ENCODE measurements at places on chromosomes 5 and 9.

DNA sequence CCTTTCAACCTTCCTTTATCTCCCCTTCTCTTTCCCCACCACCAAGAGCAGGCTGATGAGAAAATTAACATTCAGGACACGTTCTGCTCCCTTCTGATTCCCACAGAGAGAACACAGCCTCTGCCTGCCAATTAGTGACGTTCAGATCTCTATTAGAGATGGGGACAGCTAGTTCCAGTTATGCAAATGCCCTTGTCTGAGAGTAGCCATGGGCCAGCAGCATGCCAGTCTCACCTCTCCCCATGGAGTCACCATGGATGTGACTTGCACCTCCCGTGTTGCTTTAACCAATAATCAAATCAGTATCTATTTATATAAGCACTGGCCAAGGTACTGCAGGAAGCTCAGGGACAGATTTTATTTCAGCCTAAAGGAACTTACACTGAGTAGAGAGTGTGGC is 61.3 kb downstream of the KCNIP1 start:
- no peak for DNase-seq

DNA sequence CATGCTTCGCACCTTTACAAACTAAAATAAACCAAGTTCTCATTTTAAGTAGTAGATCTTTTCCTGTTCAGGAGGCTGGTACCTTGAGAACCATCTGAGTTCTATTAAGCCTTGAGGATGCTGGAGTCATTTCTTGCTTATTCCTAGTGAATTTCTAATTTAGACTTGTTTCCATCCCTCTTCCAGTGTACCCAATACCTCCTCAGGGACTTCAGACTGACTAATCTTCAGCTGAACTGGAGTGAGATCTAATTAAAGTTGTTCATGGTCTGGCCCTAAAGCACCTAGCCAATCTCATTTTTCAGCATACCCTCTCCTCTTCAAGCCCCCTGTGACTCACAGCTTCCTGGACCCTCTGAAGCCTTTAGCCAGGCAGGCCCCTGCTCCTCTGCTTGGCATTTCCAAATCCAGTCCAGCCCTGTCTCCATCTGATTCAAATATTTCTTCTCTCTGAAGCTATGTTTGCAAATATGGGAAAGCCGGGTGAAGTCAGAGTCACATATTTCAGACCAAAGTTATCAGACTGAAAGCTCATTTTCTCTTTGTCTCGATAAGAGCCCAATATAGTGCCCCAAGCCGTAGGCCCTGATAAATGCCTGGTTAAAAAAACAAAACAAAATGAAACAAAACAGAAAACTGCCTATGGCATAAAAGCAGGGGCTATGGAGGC is 19.4 kb upstream of the TNFSF15 start:
- no peak for DNase-seq

DNA sequence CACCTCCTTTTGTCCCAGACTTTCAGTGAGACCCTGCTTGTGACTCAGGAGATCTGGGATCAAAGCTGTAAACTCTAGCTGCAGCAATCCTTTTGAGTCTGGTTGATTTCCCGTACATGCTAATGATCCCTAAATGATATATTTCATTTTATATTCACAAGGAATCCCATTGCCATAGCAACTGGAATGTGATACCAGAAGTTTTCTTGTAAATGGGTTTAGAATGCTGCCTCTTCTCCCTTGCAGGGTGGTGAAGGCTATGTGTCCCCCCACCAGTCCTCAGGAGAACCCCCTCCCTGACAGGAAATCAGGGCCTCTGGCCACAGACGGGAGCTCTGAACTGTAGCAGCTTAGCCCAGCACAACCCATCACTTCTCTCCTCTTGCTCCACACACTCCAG is 215.0 kb downstream of the FSTL4 start:
- no peak for DNase-seq

GRCh38 chr5:34895641-34896419 is 19.5 kb downstream of the RAD1 start:
- DNase-seq: no peak

- no peak for DNase-seq
Observed at GRCh38 chr9:35690294-35690613, 529 bp upstream of the TPM2 start.

GRCh38 chr9:81885602-81886001 is 42.6 kb upstream of the SPATA31D4 start:
- DNase-seq: no peak

DNA sequence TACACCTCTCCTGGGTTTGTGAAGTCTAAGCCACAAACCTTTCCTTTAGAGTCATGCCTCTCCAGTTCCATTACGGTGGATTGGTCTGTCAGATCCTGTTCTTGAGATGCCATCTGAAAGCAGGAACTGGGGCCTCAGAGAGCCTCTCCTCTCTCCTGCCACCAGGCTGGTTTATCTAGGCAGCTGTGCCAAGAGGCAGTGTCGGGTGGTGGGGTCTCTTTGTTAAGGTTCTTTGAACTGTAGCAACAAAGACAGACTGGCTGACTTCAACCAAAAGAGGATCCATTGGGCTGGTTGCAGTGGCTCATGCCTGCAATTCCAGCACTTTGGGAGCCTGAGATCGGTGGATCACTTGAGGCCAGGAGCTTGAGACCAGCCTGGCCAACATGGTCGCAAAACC is 66.0 kb upstream of the ANGPTL2 start:
- DNase-seq: no peak

GRCh38 chr9:129987941-129988340 is 55.0 kb downstream of the FNBP1 start:
- no peak for DNase-seq

- DNase-seq: no peak
Observed at GRCh38 chr5:149957855-149958254, 2.7 kb upstream of the SLC26A2 start.

- DNase-seq: no peak
Observed at GRCh38 chr9:109289931-109290330, 30.9 kb downstream of the EPB41L4B start.

DNA sequence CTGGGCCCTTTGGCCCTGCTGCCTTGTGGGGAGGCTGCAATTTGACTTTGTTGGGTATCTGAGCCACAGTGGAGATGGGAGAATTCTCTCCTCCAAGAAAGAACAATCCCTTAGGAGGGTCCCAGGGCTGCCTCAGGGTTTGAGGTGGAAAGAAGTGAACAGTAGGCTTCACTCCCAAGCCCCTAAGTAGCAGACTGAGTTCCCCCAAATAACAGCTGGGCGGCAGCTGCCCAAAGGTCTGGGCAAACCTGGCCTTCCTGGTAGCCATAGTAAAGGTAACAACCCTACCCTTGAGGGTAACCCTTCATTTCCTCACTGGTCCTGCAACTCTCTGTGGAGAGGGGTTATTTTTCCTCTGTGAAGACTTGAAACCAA is 746 bp downstream of the RGS3 start:
- DNase-seq: no peak

DNA sequence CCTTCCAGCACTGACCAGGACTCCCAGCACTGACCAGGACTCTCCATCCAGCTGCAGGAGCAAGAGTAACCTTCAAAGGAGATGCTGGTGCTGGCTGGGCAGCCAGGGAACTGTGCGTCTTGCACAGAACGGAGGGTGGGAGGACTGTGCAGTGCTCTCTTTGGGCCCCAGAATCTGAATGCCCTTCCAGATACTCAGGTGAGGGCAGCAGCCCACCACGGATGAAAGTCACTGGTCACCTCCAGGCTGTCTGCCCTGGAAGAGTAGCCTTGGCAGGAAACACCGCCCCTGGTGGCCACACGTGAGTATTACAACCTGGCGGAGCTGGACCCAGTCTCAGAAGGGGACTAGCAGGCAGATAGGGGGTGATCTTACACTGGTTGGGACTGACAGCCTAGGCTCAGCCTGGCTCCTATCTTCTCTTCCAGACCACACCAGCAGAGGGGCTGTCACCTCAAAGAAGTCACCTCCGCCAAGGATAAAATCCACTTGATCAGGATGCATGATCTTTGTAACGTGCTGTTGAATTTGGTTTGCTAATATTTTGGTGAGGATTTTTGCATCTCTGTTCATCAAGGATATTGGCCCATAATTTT is 4.8 kb upstream of the SARDH start:
- DNase-seq: peak; percentile 54

GRCh38 chr5:113546703-113547183 is 33.2 kb downstream of the YTHDC2 start:
- no peak for DNase-seq

GRCh38 chr9:137095664-137096517 is 9.1 kb downstream of the MAN1B1 start:
- peak; percentile 84 for DNase-seq

DNA sequence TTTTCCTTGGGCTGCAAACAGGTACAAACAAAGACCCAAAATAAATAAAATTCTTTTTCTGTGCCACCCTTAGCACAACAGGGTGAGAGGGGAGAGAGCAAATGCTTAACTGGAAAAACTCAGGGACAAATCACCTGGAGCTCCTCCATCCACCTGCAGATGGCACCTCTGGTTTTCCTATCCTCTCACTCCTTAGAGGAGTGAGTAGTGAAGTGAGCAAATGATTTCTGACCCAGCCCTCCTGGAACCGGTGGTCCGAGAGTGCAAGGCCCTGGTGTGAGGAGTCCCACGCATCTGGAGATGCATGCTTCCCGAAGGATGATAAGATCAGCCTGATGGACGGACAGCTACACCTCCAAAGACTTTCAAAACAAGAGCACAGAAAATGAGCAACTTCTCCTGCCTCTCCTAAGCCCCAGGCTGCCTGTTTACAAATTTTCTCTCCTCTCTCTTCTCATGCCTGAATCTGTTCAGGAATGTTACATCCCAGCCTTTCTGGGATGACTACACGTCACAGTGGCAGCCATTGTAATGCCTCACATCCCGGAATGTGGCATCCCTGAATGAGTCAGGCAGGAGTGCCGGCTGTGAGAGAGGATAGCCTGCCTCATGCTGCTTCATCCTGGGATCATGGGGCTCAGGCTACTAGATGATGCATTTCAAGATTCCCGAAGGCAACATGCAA is 86.4 kb downstream of the ADRB2 start:
- no peak for DNase-seq

GRCh38 chr9:77554586-77555105 is 93.5 kb downstream of the GNA14 start:
- no peak for DNase-seq

- no peak for DNase-seq
Observed at GRCh38 chr5:150999704-151000442, 20.5 kb upstream of the GPX3 start.

GRCh38 chr5:160923936-160924710 is 72.1 kb upstream of the ATP10B start:
- DNase-seq: no peak

GRCh38 chr5:135456238-135457099 is 4.3 kb upstream of the TIFAB start:
- no peak for DNase-seq

DNA sequence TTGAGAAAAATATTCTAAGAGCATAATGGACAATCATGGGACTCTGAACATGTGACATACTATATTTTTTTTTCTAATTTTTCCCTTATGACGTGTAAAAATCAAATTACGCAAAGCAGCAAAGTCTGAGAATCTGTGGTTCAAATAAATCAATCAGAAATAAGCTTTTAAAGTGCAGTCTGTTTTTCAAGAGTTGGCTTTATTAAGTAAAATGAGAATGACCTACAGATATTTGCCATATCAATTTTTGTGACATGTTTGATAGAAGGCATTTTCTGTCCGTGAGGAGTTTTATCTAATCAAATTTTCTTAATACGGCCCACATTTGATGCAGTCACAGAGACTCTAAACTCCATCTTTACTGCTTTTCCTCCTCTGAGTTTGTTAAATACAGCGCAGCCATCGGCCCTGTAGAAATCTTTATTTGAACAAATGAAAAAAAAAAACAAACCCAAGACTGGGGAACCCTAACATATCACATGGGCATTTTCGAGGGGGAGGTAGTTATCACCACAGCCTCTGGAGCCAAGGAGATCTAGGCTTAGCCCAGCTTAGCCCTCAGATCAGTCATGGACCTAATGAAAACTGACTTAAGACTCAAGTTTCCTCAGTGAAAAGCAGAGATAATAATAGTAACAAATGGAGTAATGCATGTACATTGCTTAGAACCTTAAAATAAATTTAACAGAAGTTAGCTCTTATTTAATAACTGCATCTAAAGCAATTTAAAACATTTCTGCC is 263.6 kb upstream of the C9orf72 start:
- no peak for DNase-seq

DNA sequence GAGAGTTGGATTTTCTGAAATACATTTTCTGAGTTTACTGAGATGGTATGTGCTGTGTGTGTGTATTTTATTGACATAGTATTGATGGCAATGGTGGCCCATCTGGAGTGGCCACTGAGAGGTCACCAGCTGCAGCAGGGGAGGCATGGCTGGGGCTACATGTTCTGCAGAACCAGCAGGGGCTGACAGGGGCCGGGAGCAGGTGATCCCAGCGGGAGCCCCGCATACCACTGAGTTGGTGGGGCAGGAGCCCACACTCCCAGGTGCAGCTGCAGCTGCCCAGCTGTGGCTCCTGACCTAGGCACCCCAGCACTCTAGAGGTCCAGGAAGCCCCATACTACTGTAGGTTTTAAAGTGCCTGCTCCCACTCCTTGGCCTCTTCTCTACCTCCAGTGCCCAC is 1044.2 kb upstream of the CDH9 start:
- no peak for DNase-seq

DNA sequence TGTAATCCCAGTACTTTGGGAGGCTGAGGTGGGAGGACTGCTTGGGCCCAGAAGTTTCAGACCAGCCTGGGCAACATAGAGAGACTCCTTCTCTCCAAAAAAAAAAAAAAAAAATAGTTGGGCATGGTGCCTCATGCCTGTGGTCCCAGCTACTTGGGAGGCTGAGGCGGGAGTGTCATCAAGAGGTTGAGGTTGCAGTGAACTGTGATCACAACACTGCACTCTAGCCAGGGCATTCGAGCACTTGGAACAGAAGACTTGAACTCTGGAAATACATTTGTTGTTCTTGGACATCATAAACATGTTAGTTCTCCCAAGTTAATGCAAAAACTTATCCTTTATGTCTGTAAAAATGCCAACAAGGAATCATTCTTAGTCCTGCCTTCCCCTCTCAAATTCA is 29.6 kb downstream of the EHMT1 start:
- no peak for DNase-seq

DNA sequence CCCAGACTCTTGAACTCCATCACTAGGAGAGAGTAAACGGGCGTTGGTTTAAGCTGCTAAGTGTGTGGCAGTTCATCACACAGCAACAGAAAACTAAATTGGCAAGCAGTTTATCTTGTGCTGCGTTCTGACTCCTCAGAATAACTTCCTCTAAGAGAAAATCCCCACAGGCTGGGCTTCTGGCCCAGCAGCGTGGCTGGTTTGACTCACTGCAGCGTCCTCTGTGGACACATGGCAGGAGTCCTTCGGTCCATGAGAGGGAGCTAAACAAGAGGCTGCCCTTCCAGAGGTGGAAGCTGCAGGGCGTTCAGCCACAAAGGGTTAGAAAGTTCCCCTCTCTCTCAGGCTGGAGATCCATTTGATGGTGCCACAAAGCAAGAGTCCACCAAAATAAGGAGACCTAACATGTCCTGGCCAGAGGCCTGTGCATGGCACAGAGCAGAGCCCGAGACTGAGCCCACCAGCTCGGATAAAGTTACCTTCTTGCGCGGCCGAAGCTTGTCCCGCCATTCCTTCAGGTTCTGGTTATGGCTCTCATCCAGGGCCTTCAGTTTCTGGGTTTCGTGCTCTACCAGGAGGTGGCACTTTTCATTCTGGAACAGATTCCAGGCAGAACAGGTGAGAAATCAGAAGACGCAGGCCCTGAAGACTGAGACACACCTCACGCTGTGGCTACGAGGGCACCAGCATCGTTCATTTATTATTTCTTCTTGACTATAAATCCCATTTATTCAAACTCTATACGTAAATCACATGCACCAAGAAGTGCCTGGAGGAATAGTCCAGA is 46.2 kb upstream of the FBXW11 start:
- DNase-seq: no peak
